ENCODE measurements at places on chromosomes 5 and 9. TPM values are rescaled to one million over a fixed set of nuclear protein-coding genes. Genes with fewer than 3 reads are reported as not detected.

NEUROG1 gene
- not detected for total RNA-seq

IFNA21 gene
- total RNA-seq = not detected

SPATA9 gene
- total RNA-seq = 0.60 TPM

SPAAR gene
- 4.0 TPM for total RNA-seq

ZNF474 gene
- total RNA-seq = 0.52 TPM

RAD17 gene
- 16.7 TPM for total RNA-seq

KCNMB1 gene
- total RNA-seq = 30.0 TPM

C9orf50 gene
- 0.30 TPM for total RNA-seq

SIMC1 gene
- total RNA-seq = 19.7 TPM

SEC24A gene
- 32.0 TPM for total RNA-seq

- no peak for DNase-seq
Measured at GRCh38 chr9:7042124-7042523, 284.4 kb downstream of the KDM4C start.

DNA sequence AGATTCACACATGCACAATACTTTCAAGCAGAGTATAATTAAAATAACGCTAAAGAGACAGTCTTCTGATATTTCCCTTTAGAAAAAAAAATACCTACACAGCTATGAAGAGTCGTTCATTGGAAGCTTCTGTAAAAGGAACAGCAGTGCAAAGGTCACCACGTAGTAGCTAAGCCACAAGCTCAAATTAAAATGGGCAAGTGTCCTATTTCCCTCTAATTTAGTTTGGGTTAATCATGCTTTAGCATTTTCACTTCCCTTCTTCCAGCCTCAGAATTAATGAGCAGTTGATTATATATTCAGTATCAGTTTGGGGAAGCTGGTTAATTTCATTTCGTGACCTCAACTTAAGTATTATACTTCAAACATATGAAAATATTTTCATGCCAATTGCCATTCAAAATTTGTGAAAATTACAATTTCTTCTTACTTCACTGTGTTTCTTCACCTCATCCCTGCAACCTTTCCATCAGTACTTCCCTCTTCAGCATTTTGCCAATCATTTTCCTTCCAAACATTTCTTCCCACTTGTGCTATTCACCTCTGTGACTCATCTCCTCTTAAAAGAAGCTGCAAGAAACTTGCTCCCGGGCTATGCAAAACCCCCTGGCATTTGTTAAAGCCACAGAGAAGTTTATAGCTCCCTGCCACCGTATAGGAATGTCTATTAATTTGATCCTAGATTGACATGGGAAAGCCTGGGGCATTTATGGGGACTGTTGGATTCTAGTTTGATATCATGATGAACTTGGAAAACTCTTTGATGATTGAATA, 83.0 kb downstream of the DMRTA1 start:
- no peak for DNase-seq

DNA sequence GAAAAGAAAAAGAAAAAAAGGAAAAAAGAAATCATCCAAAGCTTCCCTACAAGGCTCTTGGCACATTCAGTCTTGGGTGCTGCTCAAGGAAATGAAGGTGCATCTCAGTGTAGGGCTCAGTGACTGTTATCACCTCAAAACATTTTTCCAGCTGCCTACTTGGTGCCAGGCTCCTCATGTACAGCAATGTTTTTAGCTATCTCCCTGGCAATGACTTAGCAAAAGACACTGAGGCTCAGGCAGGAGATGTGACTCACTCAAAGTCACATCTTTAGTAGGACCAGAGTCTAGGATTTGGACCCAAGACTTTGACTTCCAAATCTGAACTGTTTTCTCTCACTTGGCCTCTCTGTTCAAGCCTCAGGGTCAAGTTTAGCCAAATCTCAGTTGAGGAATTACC, 264.2 kb downstream of the CRB2 start:
- DNase-seq = no peak

DNA sequence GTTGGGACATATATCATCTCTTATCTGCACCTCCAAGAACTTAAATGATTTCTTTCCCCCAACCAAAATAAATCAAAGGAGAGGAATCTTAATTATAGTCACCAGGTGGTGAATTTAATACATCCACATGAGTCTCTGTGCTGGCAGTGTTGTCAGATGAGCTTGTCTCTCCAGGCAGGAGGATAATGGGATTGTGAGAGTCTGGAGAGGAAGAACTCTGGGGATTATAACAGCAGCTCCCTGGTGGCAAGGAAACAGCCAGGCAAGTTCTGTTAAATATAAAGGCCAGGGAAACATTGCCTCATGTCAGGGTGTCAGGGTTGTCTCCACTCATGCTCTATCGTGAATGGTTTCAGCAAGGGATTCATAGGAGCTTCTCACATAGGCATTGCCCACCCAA, 80.8 kb downstream of the TLR4 start:
- DNase-seq = no peak

DNA sequence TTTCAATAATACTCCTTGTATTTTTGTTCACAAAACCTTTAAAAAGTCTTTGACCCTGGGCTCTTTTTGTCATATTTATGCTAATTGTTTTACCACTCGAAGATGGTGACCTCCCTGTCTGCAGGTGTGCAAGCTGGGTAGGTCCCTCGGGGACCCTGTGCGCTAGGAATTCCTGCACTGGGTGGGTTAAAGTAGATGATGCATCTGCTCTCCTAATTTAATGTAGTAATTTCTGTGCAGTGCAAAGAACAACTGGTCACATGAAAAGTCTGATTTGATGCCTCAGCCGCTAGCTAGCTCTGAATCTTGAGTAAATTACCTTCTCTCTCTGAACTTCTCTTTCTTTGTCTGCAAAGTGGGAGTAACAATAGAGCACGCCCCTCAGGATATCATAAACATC, 139.1 kb upstream of the OTULINL start:
- DNase-seq = no peak

- DNase-seq = peak; percentile 63
Measured at GRCh38 chr5:148807851-148808250, 18.6 kb upstream of the ADRB2 start.

GRCh38 chr5:149930749-149931574, 13.6 kb downstream of the PDE6A start:
- no peak for DNase-seq

DNA sequence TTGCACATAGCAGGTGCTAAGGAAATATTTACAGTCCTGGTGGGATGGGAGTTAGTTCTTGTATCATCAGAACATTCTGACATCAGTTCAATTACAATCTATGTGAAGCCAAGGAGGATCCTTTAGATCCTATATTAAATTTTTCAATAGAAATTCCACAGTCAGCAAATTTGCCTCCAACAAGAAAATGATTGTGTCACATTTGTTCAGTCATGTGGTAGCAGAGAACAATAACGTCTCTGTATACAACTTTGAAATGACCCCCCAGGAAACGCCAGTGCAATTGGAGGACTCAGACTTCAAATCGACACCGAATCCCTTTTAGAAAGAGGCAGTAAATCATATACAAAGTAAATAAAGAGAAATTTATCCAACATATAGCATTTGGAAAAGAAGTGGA, 392.1 kb downstream of the DTWD2 start:
- no peak for DNase-seq

DNA sequence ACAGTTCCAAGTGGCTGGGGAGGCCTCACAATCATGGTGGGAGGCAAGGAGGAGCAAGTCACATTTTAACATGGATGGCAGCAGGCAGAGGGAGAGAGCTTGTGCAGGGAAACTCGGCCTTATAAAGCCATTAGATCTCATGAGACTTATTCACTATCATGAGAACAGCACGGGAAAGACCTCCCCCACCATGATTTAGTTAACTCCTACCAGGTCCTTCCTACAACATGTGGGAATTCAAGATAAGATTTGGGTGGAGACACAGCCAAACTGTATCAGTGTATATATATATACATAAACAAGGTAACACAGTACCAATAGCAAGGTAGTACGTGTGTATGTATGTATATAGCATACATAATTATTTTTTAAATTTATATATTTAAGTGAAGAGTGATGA, 50.9 kb downstream of the NFX1 start:
- DNase-seq = no peak

DNA sequence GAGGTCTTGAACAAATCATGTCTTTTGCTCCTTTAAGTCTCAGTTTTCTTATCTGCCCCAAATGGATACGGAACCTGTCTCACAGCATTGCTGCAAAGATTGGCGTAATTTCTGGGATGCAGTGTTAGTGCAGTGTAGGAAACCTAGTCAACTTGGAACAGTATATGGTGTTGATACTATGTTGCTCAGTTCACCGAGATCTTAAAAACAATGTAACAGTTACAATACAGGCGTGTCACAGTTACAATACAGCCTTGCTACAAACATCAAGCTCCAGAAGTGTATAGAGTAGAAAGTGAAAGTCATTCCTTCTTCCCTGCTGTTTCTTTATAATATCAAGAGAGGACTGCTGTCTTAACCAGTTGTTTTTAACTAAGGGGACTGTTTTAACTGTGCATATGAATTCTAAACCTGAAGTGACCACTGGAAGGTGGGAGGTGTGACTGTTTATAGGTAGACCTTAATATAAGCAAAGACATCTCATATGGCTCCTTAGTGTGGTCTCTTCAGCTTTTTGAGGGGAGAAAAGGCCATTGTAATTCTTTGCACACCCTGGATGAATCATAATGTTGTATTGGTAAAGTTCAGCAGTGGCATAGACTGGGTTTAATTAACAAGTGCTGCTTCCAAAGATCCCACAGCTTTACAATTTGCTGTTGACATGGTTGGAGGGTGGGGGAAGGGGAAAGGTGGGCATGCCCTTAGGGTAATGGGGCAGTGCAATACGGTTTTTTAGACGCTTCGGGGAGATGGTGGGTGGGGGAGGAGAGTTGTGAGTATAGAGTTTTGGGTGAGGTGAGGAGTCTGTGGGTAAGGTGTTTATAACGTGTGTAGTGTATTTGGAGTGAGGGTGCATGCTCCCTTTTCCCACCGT, 12.9 kb downstream of the PRRC2B start:
- no peak for DNase-seq

GRCh38 chr5:126234563-126235195, 188.5 kb upstream of the GRAMD2B start:
- DNase-seq = no peak

- no peak for DNase-seq
Measured at GRCh38 chr9:24035816-24036215, 209.8 kb upstream of the ELAVL2 start.

- peak; percentile 88 for DNase-seq
Measured at GRCh38 chr5:172910828-172911627, 48.2 kb upstream of the RPL26L1 start.

DNA sequence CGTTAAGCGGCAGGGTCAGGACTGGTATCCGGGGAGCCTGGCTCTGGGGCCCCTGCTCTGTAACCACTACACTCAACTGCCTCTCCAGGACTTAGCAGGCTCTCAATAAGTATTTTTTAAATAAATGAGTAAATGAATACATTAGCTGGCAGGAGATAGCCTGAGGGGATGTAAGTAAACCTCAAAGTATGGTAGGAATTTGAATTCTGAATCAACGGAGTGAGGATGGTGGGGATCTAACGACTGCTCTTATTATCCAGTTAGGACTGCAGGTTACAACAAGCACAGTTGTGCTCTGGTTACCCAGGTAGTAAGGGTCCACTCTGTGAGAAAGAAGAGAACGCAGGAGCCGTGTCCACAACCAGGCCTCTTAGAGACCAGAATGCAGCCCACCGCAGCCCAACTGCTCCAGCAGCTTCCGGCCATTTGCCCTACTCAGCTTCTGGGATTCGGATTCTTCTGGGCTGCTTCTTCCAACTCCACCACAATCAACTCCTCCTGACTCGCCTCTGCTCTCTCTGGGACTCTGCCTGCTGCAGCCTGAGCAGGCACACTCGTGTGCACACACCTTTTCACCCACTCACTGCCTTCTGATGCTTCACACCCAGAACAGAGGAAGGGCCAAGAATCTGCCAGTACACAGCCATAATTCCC, 52.6 kb downstream of the MED27 start:
- no peak for DNase-seq

DNA sequence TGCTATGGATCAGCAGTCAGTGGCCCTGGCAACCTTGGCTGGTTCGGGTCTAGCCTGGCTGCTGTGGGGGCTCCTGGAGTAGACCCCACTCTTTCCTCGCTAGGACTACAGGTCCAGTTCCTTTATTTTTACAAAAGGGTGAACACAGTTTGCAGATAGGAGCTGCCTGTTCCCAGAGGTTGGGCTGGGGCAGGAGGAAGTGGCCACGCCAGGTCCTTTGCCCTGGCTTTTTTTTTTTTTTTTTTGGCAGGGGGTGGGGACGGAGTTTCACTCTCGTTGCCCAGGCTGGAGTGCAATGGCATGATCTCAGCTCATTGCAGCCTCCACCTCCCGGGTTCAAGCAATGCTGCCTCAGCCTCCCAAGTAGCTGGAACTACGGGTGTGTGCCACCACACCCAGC, 7.9 kb downstream of the SLC2A6 start:
- no peak for DNase-seq

- DNase-seq = no peak
Measured at GRCh38 chr5:136446565-136446964, 81.2 kb upstream of the TRPC7 start.

DNA sequence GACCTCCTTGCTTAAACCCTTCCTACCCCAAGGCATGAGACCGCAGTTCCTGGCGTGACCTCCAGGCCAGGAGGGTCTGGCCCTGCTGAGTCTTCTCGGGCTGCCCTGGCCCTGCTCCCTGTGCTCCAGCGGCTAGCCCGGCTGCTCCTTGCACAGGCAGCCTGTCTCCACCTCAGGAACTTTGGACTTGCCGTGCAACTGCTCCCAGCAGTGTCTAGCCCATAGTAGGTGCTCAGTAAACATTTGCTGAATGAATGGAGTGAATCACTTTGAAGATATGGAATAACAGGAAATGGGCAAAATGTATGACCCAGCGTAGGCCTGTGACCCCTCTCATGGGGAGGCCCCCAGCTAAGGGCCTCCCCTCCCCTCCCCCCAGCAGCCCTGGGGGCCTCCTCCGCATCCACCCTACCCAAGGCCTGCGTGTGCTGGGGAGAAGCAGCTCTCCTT, 127.1 kb downstream of the ZNF354C start:
- peak; percentile 38 for DNase-seq

DNA sequence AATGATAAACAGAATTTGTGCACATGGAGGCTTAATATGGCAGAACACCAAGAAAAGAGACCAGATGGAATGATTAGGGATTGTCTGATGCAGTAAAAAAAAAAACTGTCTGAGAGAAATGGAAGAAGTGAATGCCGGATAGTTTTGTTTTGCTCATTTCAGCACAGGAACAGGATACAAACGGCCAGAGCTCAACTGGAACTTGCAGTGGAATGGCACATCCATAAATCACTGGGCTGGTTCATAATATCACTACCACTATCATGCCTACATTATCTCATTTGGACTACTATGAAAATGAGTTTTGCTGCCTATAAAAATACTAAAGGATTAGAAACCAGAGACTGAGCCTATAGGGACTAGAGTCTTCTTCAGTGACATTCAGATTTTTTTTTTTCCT, 9.7 kb downstream of the PTAR1 start:
- no peak for DNase-seq

DNA sequence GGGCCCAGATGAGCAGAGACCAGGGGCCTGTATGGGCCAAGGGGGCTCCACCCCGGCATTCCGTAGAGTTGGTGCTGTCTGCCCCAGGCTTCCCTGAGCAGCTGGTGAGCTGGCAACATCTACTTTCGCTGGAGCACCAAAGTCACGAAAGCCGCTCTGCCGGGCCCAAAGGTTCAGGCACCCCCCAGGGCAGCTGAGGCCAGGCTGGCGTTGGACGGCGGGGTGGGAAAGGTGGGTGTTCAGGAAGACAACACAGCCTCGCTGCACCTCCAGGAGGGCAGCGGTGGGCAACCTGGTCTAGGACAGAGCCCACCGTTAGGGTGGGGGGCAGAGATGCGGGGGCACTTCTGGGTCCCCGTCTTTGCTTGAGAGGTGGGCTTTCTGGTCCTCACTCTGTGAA, 30.1 kb upstream of the TMEM250 start:
- no peak for DNase-seq

GRCh38 chr9:132768932-132769905, 99.0 kb downstream of the GTF3C4 start:
- peak; percentile 77 for DNase-seq
